ENCODE measurements at places on chromosomes 16 and 17.
A peak's percentile ranks its signal among the peaks of the same experiment; 100 is the strongest.

DNA sequence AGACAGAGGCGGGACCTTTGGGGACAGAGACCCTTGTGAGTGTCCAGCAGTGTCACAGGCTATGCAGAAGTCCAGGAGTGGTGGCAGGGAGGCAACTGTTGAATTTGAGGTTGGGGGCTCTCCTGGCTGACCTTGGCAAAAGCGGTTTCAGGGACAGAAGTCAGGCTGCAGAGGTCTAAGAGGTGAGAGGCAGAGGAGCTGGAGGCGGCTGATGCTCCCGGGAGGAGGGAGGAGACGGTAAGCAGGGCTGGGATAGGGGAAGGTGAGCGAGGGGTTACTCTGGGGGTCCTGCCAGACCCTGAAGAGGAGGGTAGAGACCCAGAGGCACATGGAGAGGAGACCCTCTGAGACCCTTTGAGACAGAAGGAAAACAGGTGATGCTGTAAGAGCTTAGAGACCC lies 5.2 kb downstream of the EPOP start:
- no peak for DNase-seq

- DNase-seq, result no peak
These were observed 121.2 kb upstream of the CHMP6 start for GRCh38 chr17:80870401-80870800.

DNA sequence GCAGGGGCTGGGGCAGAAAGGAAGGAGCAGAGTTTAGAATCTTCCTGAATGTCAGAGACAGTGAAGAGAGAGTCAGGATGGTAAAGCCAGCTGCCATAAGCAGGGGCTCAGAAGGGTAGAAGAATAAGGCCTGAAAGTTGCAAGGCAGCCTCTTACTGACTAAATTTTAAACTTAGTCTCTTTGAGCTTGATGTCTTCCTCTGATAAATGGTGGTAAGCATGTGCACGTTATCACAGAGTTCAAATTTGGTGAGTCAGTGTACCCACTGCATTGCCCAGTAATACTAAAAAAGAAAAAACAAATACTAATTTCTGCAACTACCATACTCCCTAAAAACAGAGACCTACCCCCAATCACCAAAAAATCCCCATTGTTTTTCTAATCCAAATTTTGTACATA lies 45.2 kb downstream of the SIAH1 start:
- DNase-seq, result no peak

DNA sequence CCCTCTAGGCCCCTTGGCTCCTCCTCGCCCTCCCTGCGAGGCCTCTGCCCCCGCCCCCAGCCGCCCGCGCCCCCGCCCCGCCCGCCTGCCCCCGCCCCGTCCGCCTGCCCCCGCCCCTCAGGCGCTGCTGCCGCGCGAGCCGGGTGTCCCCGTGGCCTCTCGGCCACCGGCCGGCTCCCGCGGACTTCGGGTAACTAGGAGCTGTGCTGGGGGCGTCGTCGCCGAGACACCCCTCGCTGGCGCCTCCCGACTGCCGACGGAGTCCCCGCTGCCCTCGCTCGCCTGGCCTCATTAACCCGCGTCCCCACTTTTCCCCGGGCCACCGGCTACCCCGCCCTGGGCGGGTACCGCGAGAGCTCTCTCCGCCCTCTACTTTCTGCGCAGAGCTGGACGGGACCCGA lies at the start of gene TLCD1:
Gene TLCD1, minus strand, starts transcription at position 8 of the 401 bp plus-strand sequence. CDS start 136 bp downstream, outside the sequence.
- peak; percentile 75 for DNase-seq

DNA sequence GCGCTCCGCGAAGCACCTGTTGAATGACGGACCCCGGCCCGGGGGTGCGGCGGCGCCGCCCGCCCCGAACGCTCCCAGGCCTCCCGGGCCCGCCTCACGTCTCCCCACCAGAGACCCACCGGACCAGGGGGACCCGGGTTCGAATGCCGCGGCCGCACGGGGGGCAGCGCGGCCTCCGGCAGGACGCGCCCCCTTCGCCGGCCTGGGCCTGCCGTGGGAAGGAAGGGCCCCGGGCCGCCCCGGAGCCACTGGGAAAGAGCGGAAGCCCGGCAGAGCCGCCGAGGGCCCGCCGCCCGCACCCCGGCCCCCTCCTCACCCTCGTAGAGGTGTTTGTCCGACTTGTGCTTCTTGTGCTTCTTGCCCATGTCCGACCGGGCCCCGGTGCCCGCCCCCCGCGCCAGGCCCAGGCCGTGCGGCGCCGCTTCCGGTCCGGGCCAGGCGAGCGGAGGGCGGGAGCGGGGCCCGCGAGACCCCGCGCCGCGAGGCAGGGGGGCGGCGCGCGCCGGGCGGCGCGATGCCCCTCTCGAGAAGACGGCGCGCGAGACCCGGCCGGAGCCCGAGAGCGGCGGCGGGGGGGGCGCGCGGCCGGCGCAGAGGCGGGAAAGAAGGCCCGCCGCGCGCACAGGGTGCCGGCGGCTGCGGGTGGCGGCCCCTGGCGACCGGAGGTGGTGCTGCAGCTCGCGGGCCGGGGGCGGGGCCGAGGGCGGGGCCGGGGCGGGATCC lies at the start of gene BRD7:
Gene BRD7, minus strand, starts transcription at position 579 of the 723 bp plus-strand sequence. Its CDS starts 214 bp downstream, at position 365.
- peak; percentile 75 for DNase-seq

- DNase-seq, result peak; percentile 17
These were observed 2.5 kb downstream of the SLC47A2 start for GRCh38 chr17:19713901-19714361.

DNA sequence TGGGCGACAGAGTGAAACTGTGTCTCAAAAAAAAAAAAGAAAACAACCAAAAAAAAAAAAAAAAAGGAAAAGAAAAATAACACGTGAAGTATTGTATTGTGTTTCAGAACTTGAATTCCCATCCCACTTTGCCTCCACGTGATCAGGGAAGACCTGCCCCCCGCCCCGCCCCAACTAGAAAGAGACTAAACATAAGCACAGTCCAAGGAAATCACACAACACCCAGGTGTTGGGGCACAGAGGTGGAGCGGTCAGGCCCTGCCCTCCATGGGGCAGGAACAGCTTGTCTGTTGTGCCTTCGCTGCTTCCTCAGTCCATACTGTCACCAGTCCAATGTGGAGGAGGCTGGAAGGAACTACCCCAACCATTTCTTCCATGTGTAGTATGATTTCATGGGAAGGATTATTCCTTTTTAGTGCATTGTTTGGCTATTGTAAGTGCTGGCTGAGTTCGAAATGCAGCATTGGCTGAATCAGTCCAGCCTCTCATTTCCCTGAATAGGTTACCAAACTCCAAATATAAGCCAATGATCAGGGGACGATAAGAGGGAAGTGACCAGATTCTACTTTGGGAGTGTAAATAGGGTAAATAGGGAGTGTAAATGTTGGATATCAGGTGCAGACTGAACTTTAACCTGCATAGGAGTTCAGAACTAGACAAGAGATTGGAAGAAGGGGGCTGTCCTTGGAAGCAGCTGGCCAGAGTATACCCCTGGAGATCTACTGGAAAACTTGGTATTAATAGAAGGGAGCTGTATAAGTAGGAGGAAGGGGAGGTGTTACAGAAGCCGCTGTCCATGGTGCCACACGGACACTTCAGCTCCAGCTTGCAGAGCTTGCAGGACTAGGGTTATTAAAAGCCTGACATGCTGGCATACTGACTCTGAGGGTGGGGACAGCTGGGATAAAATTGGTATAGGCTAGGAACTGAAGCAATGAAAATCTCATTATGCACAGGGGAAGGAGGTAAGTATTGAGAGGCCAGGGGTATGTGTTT lies 50.7 kb downstream of the TANGO6 start:
- DNase-seq, result no peak

DNA sequence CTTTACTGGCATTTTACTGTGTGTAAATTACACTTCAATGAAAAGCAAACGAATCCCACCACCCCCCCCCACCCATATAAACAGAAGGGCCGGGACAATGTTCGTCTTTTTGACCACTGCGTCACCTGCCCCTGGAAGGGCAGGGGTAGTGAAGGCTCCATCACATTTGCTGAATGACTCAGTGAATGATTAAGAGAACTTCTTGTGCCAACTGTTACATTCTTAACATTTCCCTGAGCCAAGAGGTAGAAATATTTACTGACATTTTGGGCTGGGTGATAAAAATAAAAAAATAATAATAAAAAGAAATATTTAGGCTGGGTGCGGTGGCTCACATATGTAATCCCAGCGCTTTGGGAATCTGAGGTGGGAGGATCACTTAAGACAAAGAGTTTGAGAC lies 24.1 kb downstream of the C16orf96 start:
- DNase-seq, result no peak

DNA sequence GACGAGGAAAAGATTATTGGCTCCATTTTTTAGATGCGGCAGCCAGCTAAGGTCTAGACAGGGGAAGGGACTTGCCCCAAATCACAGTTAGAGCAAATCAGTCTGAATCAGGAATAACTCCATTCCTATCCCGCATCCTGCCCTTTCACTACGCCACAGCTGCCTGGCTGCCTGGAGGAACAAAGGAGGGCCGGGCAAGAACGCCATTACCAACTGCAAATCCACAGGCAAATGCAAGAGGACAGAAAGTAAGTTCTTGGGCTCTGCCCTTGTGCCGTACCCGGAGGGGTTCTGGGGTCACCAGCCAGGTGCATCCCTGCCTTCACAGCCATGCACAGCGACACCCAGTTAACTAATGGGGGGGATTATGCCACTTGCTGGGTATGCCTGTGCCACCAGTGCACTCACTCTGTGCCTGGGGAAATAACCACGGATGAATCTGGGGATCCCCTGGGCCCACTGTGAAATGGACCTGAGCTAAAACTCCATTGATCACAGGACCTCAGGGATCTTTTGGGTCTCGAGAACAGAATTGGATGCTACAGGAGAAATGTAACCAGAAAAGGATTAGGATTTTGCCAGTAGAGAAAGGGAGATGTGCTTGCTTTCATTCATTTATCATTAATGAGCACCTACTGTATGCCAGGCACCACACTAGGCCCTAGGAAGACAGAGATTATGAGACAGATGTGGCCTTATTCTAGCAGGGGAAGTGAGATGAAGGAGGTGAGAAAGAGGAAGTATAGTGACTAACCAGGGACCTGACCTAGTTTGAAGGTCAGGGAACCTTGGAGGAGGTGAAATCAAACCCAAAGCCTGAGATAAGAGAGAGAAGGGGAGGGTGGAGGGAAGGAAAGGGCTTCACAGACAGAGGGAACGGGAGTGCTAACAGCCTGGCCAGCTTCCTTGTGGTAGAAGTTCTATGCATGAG lies 17.7 kb downstream of the BCL7C start:
- DNase-seq, result peak; percentile 50

- peak; percentile 57 for DNase-seq
These were observed 18.6 kb downstream of the C1QTNF1 start for GRCh38 chr17:79042421-79043190.

DNA sequence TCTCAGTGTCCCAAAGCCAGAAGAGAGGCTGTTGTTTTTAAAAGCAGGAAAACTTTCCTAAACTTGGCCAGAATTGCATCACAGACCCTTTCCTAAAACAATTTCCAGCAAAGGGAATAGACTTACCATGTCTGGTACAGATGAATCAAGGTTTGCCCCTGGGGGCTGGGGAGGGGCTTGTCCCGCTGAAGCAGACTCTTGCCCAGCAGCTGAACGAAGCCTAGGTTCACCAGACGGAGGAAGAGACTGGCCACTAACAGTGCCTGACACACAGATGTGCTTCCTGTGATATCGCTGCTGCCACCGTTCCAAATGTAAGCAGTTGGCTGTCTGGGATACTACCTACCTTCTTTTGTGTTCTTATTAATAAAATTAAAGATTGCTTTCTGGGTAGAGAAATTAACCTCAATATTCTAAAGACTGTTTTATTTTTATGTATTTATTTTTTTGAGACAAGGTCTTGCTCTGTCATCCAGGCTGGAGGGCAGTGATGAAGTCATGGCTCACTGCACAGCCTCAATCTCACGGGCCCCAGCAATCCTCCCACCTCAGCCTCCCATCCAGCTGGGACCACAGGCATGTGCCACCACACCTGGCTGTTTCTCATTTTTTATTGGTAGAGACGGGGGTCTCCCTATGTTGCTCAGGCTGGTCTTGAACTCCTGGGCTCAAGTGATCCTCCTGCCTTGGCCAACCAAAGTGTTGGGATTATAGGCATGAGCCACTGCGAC lies 13.5 kb downstream of the PRCD start:
- DNase-seq, result no peak

DNA sequence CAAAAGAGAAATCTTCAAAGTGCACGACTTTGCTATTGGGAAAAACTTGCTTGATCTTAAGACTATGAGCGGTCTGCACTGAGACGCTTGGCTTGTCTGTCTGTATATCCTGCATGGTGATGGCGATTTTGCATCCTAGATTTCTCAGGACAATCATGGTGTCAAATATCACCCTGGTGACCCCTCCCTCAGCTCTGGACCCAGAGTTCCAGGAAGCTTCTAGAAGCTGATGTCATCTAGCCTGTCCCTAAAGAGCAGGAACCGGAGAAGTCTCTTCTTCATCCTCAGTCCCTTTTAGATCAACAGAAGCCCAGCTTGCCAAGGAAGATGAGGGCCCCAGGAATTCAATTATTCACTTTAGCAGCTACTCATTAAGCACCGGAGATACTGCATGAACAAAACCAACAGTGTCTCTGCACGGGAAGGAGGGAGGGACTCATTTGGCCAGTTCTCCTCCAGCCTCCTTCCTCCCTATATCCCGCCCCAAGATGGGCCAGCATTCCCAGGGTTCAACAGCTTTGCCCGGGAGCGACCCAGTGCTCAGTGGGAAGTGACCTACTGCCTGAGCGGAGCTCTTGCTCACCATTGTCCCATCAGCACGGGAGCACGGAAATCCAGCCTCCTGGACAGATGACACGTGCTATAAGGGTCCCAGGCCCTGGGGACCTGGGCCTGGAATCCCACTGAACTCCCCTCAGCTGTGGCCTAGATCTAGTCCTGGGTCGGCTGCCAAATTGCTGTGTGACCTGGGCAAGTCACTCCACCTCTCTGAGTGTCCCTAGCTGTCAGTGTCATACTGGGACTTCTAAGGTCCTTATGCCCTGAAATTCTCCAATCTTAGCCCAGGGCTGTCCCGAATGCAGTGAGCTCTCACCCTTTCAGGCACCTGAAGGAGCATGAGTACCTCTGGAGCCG lies 3.8 kb downstream of the EMP2 start:
- no peak for DNase-seq

GRCh38 chr16:31216422-31217135 lies at the start of gene PYDC1:
PYDC1 (minus strand) TSS chr16:31217135; CDS start chr16:31217028, 107 bp downstream.
- DNase-seq, result no peak

- DNase-seq, result no peak
These were observed 13.2 kb upstream of the CLUH start for GRCh38 chr17:2724784-2725164.

DNA sequence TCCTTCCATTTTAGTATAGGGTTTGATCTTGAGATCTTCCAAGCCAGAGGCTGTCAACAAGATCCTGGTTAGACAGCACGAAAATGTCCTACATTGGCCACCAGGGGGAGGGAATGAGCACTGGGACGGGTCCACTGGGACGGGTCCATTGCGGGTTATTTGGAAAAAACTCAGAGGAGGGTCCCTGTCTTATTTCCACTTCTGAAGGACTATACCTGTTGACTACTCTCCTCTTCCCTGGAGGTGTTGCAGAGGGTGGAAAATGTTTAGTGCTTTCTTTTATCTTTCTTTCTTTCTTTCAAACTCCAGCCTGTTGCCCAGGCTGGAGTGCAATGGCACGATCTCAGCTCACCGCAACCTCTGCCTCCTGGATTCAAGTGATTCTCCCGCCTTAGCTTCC lies 2.5 kb downstream of the TTLL6 start:
- peak; percentile 54 for DNase-seq

- DNase-seq, result no peak
These were observed 54.1 kb downstream of the VMP1 start for GRCh38 chr17:59761385-59762048.

- DNase-seq, result no peak
These were observed 21.9 kb upstream of the CDH5 start for GRCh38 chr16:66344533-66345145.

GRCh38 chr17:64406321-64407200 lies 15.9 kb upstream of the PECAM1 start:
- no peak for DNase-seq
